ENCODE measurements at places on chromosomes 3 and 15.

DNA sequence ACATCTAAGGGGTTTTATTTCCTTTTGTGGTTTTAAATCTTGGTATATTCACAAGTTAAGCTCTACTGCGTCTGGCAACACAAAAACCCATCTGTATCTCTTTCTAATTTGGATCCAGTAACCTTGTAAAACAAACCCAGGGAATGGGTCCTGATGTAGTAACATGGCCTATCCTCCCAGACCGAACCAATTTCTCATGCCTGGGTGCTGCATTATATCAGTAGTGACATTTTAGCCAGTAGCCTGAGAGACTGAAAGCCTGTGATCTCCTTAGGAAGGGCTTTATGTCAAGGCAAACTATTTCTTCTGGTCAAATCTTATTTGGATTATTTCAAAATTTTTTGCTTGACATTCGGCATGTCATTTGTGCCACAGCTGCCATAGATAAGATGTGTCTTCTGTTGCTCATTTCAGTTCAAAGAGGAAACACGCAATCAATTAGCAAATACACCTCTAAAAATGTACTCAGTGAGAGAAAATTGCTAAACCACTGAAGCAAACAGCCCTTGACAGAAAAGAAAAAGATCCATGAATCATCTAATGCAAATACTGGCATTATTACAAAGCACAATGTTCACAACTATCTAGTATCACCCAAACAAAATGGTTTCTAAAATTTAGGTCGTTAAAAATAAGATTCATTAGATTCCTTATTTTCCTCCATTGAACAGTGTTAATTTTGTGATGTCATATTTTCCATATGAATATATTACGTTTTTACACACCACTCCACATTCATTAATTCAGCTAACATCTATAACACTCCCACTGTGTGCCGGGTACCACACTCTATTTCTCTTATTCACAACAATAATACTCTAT is 4.0 kb downstream of the NPTN start:
- no peak for DNase-seq

DNA sequence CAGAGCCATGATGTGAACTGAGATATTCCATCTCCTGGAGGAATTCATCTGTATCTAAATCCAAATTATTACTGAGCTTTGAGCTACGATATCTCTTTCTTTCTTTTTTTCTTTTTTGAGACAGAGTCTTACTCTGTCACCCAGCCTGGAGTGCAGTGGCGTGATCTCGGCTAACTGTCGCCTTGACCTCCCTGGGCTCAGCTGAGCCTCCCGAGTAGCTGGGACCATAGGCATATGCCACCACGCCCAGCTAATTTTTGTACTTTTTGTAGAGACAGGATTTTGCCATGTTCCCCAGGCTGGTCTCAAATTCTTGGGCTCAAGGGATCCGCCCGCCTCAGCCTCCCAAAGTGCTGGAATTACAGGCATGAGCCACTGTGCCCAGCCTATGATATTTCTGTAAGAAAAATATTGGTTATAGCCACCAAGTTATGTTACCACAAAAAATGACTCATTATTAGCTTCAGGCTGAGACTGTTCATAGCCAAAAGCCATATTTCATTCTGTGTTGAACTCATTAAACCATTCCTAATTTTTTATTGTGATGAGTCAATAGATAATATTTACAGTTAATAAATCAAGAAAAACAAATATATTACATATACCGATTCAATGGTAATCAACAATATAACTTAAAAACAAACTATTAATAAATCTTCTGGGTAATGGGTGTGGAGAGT is 27.1 kb upstream of the SLC30A4 start:
- no peak for DNase-seq

GRCh38 chr3:135487261-135487660 is 478.3 kb upstream of the PPP2R3A start:
- DNase-seq = no peak

DNA sequence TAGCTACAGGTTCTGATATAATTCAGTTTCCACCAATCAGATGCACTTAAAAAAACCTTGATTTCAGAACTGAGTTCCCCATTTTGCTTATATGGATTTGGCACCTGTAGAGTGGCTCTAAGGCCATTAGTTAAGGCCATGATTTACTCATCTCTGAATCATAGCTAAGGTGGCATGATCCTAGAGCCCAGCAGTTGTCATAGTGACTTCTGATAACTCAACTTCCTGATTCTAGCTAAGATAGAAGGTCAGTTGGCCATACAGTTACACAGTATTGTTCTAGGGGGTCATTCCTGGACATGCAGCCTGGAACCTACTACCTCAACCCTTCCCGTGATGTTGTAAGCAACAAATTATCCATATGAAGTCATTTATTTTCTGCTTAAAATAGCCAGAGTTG is 15.9 kb upstream of the TMEM87A start:
- DNase-seq = no peak

DNA sequence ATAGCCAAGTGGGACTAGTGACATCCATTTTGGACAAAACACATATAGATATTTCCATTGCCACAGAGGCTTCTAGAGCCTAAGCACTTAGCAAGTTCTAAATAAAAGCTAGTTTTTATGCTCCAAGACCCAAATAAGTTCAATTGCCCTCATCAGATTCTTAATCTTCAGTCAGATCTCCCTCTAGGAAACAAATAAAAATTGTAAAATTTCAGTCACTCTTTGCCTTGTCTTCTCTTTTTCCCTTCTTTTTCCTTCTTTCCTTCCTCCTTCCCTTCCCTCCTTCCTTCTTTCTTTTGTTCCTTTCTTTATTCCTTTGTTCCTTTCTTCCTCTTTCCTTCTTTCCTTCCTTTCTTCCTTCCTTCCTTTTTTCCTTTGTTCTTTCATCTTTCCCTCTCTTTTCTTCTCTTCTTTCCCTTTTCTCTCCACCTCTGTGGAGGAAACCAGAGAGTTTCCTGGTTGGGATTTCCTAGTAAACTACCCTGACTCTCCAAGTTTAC is 68.8 kb upstream of the GADL1 start:
- DNase-seq = no peak

- DNase-seq = no peak
Observed at GRCh38 chr3:169759256-169759655, 5.6 kb downstream of the TERC start.

GRCh38 chr3:20043396-20043795 is 3.1 kb downstream of the KAT2B start:
- peak; percentile 24 for DNase-seq

DNA sequence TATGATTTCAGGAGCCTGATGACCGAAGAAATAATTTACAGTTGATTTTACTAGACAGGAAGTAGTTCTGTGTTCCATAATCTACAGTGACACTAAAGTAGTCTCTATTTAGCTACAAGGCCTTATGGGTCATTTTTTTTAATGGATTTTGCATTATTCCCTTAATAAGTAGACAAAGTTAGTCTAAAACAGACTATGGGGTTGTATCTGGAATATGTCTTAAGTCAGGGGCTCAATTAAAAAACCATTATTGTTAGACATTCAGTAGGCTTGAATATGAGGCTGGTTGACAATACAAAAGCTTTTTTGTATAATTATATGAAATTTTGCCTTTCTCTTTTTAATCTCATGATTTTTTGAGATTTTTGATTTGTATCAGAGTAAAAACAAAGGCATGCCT is 820.0 kb upstream of the SEMA6D start:
- no peak for DNase-seq

- no peak for DNase-seq
Observed at GRCh38 chr3:16595778-16596177, 9.4 kb downstream of the DAZL start.

DNA sequence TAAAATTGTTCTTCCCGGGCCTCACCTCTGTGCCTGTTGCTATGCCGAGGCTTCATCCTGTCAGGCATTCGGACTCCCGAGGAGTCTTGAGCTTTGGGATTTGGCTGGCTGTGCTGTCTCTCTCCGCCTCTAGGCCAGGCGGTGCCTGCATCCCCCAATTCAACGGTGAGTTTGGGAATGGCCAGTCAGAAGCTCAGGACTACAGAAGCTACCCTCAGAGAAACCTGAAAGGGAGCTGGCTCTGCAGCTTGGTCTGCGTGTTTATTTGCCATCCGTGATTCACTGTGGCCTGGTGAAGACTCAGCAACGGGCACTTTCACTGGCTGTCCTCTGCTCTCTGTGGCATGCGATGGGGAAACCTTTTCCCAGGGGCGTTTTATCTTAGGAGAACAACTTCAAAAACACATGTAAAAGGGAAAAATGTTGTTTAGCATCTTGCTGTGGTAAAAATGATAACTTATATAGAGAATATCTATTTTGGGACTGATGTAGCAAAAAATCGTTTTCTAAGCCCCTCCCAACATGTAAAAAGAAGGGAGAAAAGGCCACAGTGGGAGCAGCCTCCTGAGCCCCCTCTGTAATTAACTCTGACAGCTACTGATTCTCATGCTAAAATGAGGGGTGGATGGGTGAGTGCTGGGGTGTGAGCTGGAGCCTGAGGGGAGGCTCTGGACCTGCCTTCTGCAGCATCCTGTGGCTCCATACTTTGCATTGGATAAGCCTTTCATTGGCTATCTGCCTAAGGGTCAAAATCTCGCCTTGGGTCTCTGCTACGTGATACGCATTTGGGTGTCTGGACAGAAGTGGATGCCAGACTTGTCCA is 103.4 kb upstream of the KLHL25 start:
- DNase-seq = no peak

GRCh38 chr3:45414823-45415222 is 26.4 kb downstream of the LARS2 start:
- no peak for DNase-seq

DNA sequence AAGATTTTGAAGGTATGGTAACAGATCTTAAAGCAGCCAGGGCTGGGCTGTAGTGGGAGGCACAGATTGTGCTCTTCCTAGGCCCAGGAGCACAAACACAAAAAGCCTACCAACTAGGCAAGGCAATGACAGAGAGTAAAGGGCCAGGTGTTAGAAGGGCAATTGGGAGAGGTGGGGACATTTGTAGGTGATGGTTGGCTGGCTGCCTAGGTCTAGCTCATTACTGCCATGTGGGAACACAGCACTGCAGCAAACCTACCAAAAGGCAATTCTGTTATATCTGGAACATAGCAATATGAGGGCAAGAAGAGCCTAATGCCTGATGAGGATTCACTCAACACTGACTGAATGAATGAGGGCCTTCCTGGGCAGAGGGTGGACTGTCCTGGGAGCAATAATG is 30.4 kb downstream of the ARHGEF3 start:
- no peak for DNase-seq

GRCh38 chr15:57436166-57436565 is 59.9 kb downstream of the CGNL1 start:
- no peak for DNase-seq

DNA sequence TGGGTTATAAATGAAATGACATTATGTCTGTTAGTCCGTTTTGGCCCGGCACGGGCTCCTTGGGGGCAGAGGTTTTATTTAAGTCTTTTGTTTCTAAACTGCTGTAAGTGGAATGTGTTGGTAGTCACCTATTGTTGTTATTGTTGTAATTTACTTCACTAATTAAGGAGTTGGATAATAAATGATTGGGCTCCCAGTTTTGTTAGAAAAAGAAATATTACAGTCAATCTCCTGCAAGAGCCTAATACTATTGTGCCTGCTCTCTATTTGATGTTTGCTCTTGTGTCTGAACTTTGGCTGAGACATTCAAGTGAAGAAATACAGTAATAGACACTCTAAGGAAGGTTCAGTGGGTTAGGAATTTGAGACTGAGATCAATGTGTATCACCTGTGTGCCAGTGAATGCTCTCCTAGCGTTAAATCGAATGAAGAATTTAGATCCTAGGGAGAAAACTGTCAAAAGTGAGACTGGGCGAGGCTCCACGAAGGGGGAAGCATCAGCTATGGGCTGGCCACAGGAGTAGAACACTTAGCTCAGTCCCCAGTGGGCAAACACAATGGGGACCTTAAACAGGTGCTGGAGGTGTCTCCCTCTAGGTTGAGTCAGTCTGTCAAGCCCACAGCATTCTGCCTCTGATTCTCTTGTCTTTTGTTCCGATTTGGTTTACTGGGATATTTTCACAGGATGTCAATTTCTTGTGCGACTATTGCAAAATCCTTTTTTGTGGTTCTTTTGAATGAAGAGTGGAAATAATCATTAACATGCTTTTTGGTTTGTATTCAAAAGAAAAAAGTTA is 1.2 kb downstream of the ROBO2 start:
- DNase-seq = no peak

DNA sequence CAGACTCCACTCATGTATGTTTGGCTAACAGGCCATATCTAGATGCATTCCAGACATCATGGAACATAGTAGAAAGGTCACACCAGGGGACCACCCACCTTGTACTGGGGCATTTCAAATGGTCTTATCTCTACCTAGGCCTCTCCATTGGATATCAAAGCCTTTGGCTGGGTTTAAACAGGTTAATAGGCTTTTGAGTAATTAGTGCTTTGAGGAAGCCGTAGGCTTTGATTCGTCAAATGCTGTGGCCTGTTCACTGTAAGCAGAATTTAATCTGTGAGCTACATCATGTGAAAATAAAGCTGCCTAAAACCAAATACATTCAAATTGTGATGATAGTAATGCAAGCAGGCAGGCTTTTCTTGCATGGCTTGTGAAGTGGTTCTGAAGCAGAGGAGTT is 129.5 kb downstream of the ST8SIA2 start:
- no peak for DNase-seq

DNA sequence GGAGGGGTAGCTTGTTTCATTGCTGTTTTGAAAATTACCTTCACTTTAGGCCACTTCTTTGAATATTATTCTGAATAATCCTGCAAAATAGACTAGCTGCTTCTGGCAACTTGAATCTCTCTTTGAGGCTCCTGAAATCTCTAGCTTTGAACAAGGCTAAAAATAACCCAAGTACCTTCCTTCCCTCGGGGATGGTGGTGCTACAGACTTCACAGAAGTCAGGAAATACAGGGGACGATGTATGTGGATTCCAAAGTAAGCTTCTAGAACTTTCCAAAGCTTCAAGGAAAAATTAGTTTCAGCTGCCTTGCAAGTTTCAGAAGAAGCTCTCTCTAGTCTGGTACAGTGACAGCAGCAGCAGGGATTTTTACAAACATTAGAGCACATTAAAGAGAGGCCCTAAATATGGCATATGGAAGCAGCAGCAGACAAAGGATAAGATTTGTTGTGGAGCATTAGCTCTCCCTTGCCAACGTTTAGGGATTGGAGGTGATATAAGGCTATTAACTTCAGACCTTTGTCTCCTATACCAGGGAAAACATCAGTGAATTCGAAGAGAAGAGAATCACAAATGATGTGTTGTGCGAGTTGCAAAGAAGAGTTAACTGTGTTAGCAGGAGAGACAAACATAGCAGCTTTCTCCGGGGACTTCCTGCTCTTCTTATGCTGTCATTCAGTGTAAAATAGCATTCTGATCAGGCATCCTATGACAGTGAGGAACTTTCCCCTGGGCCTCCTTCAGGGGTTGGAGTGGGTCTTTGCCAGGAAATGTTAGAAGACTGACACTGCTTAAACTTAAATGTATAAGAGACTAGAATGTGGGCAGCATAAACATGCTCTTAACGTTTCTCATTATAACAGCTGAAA is 783.0 kb upstream of the ARPP21 start:
- no peak for DNase-seq

DNA sequence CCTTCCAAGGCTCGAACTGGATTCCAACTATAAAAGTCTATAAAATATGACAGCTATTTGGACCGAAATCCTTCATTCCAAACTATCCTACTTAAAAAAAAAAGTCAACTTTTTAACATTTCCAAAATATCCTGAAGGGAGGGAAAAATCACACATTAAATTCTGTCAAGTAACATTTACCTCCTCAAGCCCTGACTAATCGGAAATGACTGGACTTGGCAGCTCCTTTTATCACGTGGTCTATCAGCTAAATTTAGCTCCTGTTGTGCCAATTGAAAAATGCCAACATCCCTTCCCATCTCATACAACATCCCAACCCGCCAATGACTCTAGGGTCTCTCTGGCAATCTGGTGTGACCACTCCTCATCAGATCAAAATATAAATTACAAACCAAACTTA is 297.9 kb downstream of the FHIT start:
- DNase-seq = no peak

- DNase-seq = no peak
Observed at GRCh38 chr3:138914870-138915502, 32.0 kb downstream of the FOXL2 start.
